ENCODE measurements at places on chromosomes 2 and 18.
A peak's percentile ranks its signal among the peaks of the same experiment; 100 is the strongest.

DNA sequence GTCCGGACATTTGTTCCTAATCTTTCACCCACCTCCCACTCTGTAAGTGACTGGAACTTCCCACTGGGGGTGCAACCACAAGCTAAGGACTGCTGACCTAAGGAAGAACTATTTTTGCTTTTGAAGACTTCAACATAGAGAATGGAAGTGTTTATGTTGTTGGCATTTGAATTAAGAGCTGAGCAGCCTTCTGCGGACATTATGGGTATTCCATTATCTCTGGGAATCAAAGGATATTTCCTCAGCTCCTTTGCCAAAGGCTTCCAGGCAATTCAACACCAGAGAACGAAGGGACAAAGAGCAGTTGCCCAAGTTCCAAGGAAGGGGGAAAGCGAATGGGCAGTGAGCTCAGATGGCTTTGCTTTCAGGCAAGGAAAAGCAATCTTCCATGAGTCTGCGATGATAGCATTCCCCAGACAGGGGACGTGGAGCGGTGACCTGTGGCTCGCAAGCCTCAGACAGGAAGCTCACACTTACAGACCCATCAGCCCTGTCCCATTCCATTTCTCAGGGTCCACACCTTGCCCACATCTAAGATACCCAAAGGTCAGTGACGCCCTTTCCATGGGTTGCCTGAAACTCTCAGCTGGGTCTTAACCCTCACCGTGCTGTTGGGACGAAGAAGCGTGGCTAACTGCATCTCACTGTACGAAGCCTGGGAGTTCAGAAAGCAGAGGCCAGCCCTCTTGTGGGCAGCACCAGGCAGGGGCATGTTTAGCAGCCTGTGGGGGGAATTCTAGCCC lies 116.8 kb downstream of the COPS8 start:
- no peak for DNase-seq

GRCh38 chr2:83022631-83023210 lies 1436.4 kb downstream of the SUCLG1 start:
- no peak for DNase-seq

- DNase-seq = peak; percentile 32
Measured at GRCh38 chr2:43491065-43491639, 104.7 kb downstream of the THADA start.

- DNase-seq = no peak
Measured at GRCh38 chr2:168731616-168732015, 70.8 kb upstream of the NOSTRIN start.
